ENCODE measurements at places on chromosomes 12 and 14.

- DNase-seq: no peak
Measured at GRCh38 chr14:72776701-72777261, 117.1 kb downstream of the DPF3 start.

DNA sequence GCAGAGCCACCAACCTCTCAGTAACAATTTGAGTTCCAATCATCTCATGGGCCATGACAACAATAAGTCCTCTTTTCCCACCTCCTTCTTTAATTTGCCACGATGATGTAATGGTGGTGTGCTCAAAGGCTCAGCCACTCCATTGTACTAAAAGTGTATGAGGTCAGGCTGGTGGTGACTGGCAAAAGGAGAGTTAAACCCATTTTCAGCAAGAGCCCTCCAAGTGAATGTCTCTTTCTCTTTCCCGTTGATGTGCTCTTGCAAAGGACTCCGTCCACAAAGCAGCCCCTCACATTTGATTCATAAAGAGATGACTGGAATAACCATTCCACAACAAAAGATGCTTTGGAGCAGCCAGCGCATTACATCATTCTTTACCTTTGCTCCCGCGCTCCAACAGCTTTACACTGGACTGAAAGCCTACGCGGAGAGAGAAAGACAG is 41.6 kb downstream of the DUSP16 start:
- no peak for DNase-seq

DNA sequence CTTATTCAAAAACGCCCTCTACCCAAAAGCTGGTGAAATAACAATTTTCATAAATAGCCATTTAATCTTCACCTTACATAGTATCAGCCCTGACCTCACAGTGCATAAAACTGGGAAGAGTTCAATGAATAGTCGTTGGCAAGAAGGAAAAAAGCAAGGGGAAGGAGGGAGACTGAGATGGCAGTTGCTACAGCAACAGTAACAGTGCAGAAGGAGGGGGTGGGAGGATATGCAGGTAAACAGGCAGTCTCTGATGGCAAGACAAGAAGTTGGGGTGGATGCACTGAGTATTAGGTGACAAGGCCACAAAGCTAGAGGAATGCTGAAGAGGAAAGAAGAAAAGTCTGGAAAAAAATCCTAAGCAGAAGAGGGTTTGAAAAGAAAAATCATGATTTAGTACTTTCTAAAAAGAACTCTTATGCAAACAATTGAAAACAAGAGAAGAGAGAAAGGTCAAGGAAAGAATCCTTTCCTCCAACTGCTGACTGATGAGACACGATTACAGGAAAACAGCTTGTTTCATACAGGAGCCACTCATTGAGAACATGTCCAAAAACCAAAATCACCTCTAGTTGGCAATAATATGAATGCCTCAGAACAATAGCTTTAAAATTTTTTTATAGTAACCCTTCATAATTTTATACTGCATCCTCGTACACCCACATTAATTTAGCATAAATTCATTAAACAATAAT is 56.0 kb downstream of the DCAF5 start:
- no peak for DNase-seq

DNA sequence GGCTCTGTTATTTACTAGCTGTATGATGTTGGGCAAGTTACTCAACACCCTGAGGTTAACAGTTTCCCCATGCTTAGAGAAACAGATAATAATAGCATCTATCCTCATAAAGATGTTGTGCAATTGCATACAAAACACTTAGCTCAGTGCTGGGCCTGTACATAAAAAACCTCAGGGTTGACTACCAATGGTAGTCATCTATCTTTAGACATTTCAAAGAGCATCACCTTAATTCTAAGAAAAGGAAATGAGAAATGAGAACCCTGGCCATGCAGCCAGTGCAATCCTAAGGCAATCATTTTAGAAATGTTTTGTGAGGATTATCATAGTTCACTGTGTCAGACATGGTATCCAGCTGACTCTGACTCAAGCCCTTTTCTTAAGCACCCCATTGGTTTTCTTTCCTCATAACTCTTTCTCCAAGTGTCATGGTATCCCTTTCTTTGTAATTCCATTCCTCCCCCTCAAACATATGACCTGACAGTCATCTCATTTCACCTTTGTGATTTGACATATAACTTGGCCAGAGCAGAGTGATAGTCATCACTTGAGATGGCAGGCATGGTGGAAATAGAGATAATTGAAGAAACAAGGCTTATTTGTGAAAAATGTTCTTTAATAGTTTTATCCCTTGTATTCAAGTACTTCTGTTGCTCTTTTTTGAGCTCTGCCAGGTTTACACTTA is 29.5 kb upstream of the OSBPL8 start:
- no peak for DNase-seq

- DNase-seq: no peak
Measured at GRCh38 chr12:130603396-130603965, 112.6 kb downstream of the RIMBP2 start.

GRCh38 chr12:87200289-87200979 is 828.8 kb downstream of the C12orf50 start:
- DNase-seq: no peak

- no peak for DNase-seq
Measured at GRCh38 chr12:11922361-11922760, 148.4 kb upstream of the BCL2L14 start.

GRCh38 chr12:116015525-116015924 is 262.0 kb downstream of the MED13L start:
- peak; percentile 17 for DNase-seq

Data from hepatic stellate cell (primary cell).